Stimulated activated CD4-positive, alpha-beta T cell treated with anti-CD3 and anti-CD28 coated beads, Interleukin-4, amount 100 ng/mL, for 24 hours (primary cell): ENCODE measurements at places on chromosomes 3 and 15.

GRCh38 chr15:49035825-49036224, 10.4 kb downstream of the SECISBP2L start:
- no peak for DNase-seq

DNA sequence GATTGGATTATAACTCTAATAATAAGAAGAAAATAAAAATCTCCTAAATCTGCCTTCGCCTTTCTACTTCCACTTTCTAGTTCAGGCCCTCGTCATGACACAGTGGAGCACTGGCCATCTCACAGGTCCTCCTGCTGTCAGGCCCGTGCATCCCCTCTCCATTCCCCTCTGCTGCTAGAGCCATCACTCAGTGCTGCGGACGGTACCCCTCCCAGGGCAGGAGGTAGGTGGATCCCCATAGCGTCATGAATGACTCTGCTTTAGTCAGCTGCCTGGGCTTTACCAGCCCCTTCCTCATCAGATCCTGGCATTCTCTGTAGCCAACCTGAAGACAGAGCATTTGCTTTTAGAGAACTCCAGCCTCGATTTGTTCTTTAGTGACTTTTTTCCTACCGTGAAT, 12.0 kb upstream of the PPP1R2 start:
- DNase-seq = peak; percentile 42

DNA sequence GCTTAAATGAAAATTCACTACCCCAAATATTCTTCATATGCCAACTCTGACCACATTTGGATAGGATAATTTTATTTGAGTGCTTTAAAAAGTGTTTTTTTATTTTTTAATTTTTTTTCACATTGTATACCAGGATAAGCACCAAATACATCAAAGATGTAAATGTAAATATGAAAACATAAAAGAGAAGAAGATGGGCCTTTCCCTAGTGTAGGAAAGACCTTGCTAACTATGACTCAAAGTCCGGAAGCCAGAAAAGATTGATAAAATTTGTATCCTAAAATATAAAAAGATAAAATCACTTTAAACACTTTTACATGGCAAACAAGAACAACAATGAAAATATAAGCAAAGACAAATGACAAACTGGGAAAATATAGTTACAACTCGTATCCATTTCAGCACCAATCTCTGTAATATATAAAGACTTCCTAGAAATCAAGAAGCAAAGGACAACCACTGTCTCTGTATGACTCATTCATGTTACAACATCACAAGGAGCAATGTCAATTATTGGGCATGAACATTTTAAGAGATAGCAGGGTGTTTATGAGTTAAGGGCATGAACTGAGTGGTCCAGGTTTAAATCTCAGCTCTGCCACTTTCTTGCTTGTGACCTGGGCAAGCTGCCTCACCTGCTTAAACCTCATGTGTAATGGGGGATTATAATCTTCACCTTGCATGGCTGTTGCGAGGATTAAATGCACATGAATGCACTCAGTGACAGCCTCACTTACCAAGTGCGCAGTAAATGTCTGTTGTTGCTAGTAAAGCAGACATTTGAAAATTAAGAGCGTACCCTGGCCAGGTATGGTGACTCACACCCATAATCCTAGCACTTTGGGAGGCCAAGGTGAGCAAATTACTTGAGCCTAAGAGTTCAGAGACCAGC, 25.3 kb upstream of the ARHGEF3 start:
- DNase-seq = no peak

DNA sequence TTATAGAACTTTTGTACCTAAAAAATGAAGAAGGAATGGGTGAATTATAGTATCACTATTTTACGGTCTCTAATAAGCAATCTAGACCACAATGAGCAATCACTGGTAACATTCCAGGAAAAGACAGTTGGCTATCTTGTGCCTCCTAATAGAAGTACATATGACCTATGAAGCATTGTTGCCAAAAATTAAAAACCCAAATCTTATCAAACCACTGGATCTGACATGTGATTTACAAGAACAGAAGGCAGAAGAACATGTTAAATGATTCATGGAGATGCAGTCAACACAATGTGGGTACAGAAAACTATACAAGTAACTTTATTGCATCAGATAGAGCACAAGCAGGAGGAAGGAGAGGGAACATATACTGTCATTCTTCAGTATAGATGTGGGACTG, 14.5 kb upstream of the HYKK start:
- no peak for DNase-seq

DNA sequence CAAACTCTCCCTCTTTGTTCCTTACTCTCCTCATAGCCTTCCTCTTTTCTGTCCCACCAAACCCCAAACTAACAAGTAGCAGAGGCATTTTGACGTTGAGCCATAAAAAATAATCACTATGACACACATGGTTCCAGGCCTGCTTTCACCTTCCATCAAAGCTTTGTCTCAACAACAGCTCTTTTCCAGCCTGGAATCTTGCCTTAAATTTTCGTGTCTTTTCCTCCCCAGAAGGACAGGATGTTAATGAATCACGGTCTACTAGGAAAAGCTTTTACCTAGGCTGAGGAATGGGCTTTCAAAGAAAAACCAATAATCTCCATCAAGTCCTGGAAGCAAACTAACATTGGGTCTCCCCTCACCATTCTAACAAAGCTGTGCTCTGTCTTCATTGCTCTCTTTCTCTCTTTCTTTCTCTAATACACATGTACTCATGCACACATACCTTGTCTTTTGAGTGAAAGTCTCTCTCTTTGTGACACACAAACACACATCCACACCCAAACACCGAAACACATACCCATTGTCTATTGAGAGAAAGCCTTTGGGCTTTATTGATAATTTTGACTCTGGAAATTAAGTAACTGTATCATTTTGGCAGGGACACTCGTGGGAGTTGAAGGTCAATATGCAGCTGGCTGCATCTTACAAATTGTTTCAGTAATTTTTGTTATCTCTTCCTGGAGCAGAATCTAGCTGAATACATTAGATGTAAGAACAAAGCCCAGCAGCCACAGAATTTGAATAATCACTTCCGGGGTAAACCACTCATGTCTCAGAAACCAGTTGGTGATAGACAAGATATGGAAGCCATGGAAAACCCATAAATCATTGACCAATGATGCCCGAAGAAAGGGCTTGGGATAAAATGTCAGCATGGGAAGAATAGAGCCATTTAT, 107.4 kb upstream of the SLC4A7 start:
- peak; percentile 23 for DNase-seq

DNA sequence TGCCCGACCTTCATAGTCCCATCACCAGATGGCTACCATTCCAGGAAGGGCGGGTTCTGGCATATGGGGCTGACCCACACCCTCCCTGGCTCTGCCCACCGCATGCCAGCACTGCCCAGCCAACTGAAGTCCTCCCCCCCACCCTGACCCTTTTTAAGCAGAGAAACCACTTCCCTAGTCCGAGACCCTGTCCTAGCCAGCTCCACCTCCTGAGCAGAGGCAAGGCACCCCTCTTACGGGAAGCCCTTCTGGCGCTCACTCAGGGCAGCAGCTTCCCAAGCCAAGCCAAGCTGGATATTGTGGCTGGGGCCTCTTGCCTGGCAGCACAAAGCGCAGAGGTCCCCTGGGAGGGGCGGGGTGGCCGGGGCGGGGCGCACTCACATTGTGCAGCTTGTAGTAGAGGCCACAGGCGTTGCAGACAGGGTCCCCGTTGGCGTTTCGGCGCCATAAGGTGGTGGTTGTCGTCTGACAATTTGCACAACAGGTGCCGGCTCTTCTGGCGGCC, 11.5 kb downstream of the GATA2 start:
- no peak for DNase-seq

- DNase-seq = no peak
Observed at GRCh38 chr3:193774916-193775285, 181.9 kb downstream of the OPA1 start.

DNA sequence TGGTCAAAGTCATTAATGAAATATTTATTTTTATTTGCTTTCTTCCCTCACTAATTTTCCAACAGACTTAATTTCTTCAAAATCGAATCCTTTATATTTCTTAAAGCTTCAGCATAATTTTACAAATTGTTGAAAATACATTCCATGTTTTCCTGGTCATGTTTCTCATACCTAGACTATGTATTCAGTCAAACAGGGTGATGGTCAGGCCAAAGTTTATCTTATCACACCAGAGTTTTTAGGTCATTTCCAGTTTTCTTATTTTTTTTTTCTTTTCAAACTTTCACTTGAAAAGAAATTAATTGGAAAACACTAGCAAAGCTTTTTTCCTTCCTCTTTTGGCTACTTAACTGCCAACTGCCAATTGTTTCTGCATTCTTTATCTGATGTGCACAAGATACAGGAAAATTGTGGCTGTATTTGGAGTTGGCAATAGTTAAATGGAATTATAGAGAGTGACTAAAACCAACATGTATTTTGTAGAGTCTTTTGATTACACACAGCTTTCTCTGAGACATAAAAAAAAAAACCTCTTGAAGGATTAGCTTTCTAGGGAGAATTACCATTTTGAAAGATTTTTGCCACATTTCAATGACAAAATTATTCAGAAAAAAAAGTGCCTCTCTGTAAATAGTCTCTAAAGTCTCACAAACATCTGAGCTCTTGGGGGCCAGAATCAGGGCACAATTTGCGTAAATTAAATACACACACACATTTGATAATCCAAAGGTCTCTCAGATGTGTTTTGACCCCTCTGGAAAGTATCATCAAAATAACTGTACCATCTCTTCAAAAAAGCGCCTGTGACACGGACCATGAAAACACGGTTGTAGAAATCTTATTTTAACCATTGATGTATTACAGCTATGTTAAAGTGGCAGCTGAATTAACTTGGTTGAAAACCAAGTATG, 603.2 kb upstream of the KCNMB2 start:
- no peak for DNase-seq

DNA sequence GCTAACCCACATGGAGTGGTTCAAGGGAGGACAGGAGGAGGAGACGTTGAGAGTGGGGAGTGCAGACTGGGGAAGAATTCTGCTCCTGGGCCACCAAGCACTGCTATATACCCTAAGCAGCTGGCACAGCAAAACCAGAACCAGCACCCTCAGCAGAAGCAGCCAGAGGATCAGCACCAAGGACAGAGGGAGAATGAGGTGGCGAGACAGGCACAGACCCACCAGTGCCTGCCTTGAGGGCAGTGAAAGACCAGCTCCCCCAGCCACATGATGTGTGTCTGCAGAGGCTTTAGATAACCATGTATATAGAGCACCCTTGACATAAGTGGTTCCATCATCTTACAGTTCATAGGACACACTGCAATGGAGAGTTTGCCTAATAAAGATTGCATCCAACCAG, 319.0 kb downstream of the GABRB3 start:
- DNase-seq = no peak

- no peak for DNase-seq
Observed at GRCh38 chr3:71986606-71987005, 201.7 kb upstream of the PROK2 start.

- DNase-seq = no peak
Observed at GRCh38 chr15:100783291-100783690, 96.3 kb upstream of the ALDH1A3 start.

GRCh38 chr15:52334491-52335160, 39.0 kb upstream of the MYO5C start:
- DNase-seq = no peak

DNA sequence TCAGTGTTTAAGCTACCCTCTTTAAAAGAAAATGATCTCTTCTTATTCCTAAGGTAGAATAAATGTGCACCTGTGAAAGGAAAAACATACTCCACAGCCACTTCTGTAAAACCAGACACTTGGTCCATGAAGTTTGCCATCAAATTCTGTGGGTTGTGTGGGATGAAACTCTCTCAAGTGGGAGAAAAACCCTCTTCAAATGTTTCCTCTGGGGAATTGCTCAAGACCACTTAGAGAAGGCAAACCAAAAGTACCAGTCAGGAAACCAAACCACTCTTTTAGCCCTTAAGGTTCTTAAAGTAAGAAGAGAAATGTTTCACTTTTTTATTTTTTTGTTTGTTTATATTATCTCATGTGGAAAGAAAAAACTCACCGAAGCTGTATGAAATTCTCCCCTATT, 1.2 kb downstream of the COL8A1 start:
- no peak for DNase-seq

DNA sequence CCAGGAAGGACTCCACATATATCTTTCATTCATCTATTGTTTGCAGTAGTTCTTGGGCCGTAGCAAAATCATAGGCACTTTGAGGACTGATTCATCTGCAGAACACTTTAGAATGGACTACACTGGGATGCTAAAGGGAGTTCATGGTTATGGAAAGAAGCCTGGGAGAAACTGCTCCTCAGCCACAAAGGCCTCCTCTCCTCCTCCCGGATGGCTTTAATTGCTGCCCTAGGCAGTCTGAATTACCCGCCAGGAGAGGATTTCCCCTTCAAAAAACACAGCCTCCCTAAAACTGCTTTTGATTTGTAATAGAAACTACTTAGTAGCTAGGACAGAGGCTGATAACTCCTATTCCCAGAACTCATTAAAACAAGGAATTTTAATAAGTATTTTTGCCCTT, 4.6 kb downstream of the TMEM266 start:
- DNase-seq = no peak
